ENCODE measurements at places on chromosomes 4 and X. TPM values are rescaled to one million over a fixed set of nuclear protein-coding genes. Genes with fewer than 3 reads are reported as not detected.

DNA sequence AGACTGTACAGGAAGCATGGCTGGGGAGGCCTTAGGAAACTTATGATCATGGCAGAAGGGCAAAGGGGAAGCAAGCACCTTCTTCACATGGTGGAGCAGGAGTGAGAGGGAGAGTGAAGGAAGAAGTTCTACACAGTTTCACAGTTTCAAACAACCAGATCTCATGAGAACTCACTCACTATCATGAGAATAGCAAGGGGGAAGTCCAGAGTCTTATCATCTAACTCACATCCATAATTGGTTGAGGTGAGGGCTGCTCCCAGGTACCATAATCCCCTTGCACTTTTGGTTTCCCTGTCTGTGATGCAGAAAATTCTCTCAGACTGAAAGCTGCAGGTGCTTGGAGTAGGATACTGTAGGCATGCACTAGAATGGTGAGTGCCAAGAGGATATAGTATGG, 233.8 kb upstream of the CPEB2 start:
- peaks cover 7% of the 10 kb centered on the region for H3K4me1 ChIP-seq
- H3K36me3 ChIP-seq = no peaks in the 10 kb centered on the region
- no peak overlapping the region for H3K4me3 ChIP-seq
- no peaks in the 10 kb centered on the region for H3K27me3 ChIP-seq
- H3K27ac ChIP-seq = no peak overlapping the region
- peak; percentile 53 for DNase-seq

DNA sequence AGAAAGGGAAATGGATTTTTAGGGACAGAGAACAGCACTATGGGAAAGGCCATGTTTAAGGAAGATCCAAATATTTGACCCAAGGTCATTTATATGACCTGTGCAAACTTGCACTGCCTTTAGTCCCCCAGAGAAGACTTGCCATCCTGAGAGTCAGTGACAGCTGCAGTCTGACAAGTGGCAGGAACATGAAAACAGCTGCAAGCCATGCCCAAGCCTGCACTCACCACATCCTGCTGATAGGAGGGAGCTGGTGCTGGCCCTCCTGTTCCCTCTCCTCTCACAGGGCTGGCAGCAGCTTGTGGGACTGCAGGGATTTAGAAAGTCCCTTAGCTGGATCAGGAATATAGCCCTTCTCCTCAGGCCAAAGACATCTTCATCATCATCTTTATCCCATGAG, 187.7 kb downstream of the RAP1GDS1 start:
- no peak for DNase-seq
- no peaks in the 10 kb centered on the region for H3K4me1 ChIP-seq
- no peaks in the 10 kb centered on the region for H3K27me3 ChIP-seq
- no peak overlapping the region for H3K4me3 ChIP-seq

- H3K4me3 ChIP-seq = no peak overlapping the region
- no peaks in the 10 kb centered on the region for H3K36me3 ChIP-seq
- no peaks in the 10 kb centered on the region for H3K4me1 ChIP-seq
- no peaks in the 10 kb centered on the region for H3K27me3 ChIP-seq
Measured at GRCh38 chr4:61805979-61806378, 605.9 kb downstream of the ADGRL3 start.

DNA sequence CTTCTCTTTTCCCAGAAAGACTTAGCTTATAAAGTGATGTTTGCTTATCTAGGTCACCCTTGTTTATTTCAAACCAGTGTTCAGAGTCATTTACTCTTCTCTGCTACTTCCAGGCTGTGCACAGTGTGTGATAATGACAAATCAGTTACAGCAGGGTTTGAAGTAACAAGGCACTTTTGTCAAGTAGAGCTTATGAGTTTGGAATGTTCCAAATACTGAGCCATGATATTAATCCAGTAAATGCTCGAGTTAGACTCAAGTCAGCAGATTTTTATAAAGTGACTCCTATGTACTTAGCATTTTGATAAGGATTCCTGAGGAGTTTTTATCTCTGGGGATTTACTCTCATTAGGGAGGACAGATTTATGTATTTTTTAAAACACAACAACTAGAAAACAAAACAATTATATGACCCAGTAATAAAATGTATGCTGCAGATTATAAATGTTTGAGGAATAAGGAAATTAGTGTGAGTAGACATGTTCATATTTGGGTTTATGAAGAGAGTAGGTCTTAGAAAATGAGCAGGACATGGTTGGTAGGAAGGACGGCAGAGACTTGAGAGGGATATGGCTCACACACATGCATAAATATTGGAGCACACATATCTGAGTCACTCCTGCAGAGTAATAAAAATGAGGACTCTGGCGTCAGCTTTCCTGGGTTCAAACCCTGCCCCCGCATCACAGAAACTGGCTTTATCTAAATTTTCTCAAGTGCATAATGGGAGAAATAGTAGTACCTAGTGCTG, 271.2 kb downstream of the FBXO8 start:
- DNase-seq = no peak
- no peaks in the 10 kb centered on the region for H3K4me1 ChIP-seq
- no peaks in the 10 kb centered on the region for H3K27me3 ChIP-seq
- no peaks in the 10 kb centered on the region for H3K36me3 ChIP-seq

GRCh38 chrX:2614911-2615310, 76.2 kb upstream of the CD99 start:
- H3K27ac ChIP-seq = peak overlapping the region; percentile 10
- H3K4me1 ChIP-seq = peaks cover 10% of the 10 kb centered on the region
- no peaks in the 10 kb centered on the region for H3K27me3 ChIP-seq
- H3K36me3 ChIP-seq = no peaks in the 10 kb centered on the region
- H3K4me3 ChIP-seq = no peak overlapping the region

GRCh38 chr4:96713271-96713850, 873.5 kb downstream of the PDHA2 start:
- no peak overlapping the region for H3K27ac ChIP-seq
- H3K27me3 ChIP-seq = no peaks in the 10 kb centered on the region
- no peak overlapping the region for H3K4me3 ChIP-seq
- no peaks in the 10 kb centered on the region for H3K4me1 ChIP-seq
- H3K36me3 ChIP-seq = no peaks in the 10 kb centered on the region

- DNase-seq = no peak
- H3K4me3 ChIP-seq = no peak overlapping the region
- H3K4me1 ChIP-seq = no peaks in the 10 kb centered on the region
- no peaks in the 10 kb centered on the region for H3K27me3 ChIP-seq
- no peak overlapping the region for H3K27ac ChIP-seq
Measured at GRCh38 chrX:19410259-19410658, 66.5 kb downstream of the PDHA1 start.

GRCh38 chr4:153528705-153529485, 62.7 kb downstream of the TMEM131L start:
- DNase-seq = peak; percentile 34
- H3K36me3 ChIP-seq = no peaks in the 10 kb centered on the region

GRCh38 chr4:48490680-48491513, 845 bp downstream of the ZAR1 start:
- H3K4me1 ChIP-seq = no peaks in the 10 kb centered on the region
- H3K4me3 ChIP-seq = peak overlapping the region; percentile 49
- H3K27me3 ChIP-seq = no peaks in the 10 kb centered on the region

DNA sequence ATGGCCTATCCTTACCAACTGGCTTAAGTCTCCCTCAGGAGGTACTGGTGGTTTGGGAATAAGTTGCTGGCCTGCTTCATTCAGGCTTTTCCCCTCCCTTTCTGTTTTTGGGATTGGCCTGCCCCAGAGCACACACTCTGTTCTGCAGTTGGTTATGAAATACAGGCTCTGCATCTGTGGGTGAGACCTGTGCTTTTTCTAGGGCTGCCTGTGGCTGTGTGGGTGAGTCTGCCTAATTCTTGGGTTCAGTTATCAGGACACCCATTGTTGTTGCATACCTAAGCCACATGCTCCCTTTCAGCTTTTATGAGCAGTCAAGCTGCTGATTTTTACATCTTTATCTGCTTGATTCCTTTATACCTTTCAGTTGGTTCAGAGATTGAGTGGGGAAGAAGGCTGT, 19.0 kb upstream of the CWH43 start:
- H3K4me1 ChIP-seq = no peaks in the 10 kb centered on the region
- H3K4me3 ChIP-seq = no peak overlapping the region
- DNase-seq = no peak
- no peak overlapping the region for H3K27ac ChIP-seq
- no peaks in the 10 kb centered on the region for H3K36me3 ChIP-seq
- H3K27me3 ChIP-seq = no peaks in the 10 kb centered on the region

GRCh38 chr4:26171941-26172340, 148.9 kb upstream of the RBPJ start:
- no peak for DNase-seq
- no peaks in the 10 kb centered on the region for H3K36me3 ChIP-seq
- no peak overlapping the region for H3K4me3 ChIP-seq
- H3K27me3 ChIP-seq = no peaks in the 10 kb centered on the region
- no peak overlapping the region for H3K27ac ChIP-seq
- H3K4me1 ChIP-seq = no peaks in the 10 kb centered on the region

Gene RAB40AL
- total RNA-seq = 0.63 TPM

Gene PRKG2
- 9.1 TPM for total RNA-seq

Gene PABPC4L
- total RNA-seq = 1.2 TPM

Gene TCEANC
- 4.2 TPM for total RNA-seq

Gene BEX5
- 2.0 TPM for total RNA-seq
